ENCODE measurements at places on chromosomes 4 and X.

DNA sequence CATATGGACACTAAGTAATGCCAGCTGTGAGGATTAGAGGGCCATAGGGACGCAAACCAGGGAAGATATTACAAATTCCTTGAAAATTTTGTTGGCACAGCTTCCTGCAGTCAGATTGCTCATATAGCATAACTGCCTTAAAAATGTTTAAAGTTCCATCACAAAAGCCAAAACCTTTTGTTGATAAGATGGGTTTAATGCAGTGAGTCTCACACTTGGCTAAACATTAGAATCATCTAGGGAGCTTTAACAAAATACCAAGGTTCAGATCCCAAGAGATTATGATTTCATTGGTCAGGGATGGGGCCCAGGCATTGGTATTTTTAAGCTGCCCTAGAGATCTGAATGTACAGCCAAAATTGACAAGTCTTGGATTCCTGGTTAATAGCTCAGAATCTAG, 376.5 kb upstream of the MAD2L1 start:
- no peak for DNase-seq

DNA sequence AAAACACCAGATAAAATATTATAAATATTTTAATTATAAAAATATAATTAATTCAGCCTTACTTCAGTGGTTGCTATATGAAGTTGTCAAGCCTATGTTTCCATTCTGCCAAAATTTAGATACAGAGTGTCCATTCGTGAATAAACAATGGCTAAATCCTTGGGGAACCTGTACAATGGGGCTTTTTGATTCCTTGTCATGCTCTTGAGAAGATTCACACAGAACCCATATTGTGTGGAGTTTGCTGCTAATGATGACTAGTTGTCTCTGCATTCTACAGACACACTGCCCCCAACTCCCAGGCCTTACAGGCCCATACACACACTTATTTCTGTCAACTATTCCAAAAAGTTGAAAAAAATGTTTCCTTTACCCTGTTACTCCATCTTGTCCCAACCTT, 33.4 kb upstream of the MAGEC2 start:
- no peak for DNase-seq

- no peak for DNase-seq
These were observed 60.1 kb upstream of the S100G start for GRCh38 chrX:16589826-16590225.

DNA sequence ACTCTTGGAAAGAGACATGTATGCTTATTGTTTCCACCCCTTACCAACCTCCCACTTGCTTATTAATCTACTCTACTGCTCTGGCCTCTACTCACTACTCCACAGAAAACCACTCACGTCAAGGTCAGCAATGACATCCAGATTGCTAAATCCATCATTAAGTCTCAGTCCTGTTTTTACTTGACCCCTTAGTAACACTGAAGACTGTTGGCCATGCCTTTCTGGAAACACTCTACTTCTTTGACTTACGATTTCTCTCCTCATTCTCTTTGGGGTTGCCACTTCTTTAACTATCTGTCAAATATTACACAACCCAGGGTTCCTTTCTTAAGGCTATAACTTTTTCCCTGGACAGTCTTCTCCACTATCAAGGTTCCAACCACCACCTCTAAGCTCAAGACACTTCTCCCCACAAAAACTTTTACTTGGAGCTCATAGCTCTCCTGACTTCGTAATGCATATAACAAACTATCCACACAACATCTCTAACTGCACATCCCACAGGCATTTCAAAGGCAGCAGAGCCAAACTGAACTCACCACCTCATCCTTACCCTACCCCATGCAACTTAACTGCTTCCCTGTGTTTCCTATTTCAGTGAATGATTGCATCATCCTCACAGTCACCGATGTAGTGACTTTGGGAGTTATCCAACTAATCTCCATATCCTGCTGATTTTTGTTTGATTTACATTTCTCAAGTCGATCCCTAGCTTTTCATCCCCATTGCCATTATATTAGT, 15.8 kb upstream of the MAGEA4 start:
- DNase-seq = no peak

DNA sequence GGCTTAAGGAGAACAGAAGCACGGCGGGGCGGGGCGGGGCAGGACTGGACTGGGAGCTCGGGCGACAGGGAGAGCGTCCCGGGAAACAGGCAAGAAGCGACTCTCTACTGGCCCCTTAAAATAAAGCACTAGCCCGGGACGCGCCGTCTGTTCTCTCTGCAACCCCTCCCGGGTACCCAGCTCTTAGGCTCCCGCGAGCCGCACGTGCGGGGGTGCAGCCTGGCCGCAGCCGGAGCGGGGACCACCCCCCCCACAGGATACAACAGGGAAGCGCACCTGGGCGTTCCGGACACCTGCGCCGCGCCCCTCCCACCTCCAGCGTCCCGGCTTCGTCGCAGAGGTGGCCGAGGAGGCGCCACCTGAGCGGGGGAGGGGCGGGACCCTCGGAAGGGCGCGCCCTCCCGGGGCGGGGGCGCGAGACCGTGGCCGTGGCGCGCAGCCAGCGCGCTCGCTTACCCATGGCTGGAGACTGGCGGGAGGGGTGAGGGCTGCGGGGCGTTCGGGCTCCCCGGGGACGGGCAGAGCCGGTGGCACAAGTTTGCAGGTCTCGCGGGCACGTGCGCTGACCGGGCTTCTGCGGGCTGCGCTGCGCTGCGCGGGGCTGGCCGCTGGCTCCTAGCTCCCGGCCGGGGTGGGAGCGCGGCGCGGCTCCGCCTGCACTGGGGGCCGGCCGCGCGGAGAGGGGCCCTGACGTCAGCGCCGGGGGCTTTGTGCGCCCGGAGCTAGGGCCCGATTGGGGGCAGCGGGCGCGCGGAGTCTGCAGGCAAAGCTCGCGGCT, 91.5 kb downstream of the GEMIN8 start:
- no peak for DNase-seq

GRCh38 chr4:15270201-15270600, 157.6 kb upstream of the C1QTNF7 start:
- DNase-seq = no peak

DNA sequence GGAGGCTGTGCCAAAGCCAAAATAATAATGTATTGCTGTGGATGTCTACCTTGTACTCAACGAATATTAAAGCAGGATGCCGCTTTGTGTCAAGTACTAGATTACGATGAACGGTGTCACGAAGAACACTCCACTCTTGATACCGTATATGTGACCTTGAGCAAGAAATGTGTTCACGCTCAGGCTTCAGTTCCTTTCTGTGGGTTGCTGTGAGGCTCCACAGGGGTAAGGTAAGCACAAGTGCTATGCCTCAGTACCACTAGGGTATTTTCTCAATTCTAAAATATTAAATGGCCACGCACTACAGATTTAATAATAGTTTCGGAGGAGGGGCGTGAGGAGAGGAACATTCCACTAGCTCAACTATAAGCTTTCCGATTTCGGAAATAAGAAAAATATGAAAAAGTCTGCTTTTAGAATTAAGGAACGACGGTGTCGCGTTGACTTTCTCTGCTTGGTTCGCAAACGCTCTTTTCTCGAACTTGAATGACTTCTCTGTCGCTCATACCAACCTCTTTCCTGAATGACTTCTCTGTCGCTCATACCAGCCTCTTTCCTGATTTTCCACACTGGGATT, 607 bp upstream of the SCOC start:
- no peak for DNase-seq

- no peak for DNase-seq
These were observed 32.3 kb downstream of the NOP14 start for GRCh38 chr4:2930758-2931511.

DNA sequence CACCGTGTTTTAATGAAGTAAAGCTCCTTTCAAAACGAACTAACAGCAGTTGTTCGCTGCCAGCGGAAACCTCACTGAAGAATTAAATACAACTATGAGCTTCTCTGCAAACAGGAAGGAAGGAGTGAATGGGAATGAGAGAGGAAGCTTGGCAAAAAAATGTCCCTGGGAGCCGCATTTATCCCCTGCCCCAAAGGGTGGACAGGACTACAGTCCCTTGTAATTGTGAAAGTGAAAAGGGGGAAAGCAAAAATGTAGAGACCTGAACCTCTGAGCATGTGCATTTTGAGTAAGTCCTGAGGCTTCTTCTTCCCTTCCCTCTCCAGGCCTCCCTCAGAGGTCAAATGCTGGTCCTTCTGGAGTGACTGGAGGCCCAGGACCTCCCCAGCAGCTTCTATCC, 53.8 kb upstream of the BMP2K start:
- DNase-seq = no peak

All from stimulated activated CD4-positive, alpha-beta T cell treated with anti-CD3 and anti-CD28 coated beads, Interleukin-1b, Interleukin-23, amount 100 ng/mL, for 4 hours (primary cell).